IgD-negative memory B cell (primary cell): ENCODE measurements at places on chromosomes 11 and 22. TPM values are rescaled to one million over a fixed set of nuclear protein-coding genes. Genes with fewer than 3 reads are reported as not detected.

TMA7B gene
- polyA plus RNA-seq: 0.78 TPM

ZNF70 gene
- 0.20 TPM for polyA plus RNA-seq

BIRC3 gene
- 158 TPM for polyA plus RNA-seq

CCDC116 gene
- polyA plus RNA-seq: 0.11 TPM

TMEM86A gene
- 0.56 TPM for polyA plus RNA-seq

MPZL2 gene
- not detected for polyA plus RNA-seq

CNTF gene
- polyA plus RNA-seq: 0.11 TPM

PHOX2A gene
- not detected for polyA plus RNA-seq

TMEM9B gene
- polyA plus RNA-seq: 104 TPM
